ENCODE measurements at places on chromosomes 3 and 15.

DNA sequence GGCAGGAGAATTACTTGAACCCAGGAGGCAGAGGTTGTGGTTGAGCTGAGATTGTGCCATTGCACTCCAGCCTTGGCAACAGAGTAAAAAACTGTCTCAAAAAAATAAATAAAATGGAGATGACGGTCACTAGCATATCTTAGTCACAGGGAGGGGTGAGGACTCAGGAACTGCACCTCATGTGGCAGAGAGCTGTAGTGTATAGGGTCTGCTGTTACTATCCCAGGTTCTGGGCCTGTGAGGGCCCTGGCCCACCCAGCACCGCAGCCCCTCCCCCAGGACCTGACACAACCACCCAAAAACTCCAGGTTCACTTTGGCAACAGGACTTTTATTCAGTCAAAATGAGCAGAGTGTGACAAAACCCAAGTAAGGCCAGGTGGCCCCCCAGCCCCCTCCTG lies 22.3 kb downstream of the RNU5B-1 start:
- DNase-seq = no peak

DNA sequence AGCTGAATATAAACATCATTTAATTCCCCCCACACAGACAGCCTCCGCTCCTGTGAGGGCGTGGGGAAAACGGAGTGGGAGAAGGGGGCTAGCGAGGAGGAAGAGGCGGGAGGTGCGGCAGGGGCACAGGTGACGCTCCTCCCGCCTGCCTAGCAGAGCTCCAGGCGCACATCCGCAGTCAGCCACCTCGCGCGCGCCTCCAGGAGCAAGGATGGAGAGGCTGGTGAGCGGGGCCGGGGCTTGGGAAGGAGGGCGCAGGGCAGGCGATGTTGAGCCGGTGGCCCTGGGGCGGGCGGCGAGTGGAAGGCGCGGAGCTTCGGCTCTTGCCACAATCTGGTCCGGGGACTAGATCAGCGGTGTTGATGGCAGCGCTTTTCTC lies at the start of gene CD200:
Gene CD200, plus strand, starts transcription at position 155 of the 379 bp plus-strand sequence. Its CDS starts 57 bp downstream, at position 212.
- DNase-seq = peak; percentile 22

DNA sequence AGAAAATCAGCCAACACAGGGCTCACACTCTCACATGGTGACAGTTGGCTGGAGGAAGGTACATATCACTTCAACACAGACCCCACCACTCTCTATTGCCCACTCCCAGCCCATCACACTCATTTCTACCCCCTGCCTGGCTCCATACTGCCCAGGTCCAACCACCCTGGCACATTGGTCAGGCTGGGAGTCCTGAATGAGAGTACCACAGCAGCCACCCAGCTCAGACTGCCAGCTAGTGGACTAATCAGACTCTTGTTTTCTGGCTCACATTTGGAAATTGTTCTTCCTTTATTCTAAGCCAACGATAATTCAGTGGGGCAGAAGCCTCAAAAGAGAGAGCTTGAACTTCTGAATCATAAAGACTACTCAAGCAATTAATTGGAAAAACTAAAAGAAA lies 20.0 kb downstream of the MRPL46 start:
- no peak for DNase-seq

GRCh38 chr3:145915787-145916186 lies 245.2 kb downstream of the PLOD2 start:
- no peak for DNase-seq

DNA sequence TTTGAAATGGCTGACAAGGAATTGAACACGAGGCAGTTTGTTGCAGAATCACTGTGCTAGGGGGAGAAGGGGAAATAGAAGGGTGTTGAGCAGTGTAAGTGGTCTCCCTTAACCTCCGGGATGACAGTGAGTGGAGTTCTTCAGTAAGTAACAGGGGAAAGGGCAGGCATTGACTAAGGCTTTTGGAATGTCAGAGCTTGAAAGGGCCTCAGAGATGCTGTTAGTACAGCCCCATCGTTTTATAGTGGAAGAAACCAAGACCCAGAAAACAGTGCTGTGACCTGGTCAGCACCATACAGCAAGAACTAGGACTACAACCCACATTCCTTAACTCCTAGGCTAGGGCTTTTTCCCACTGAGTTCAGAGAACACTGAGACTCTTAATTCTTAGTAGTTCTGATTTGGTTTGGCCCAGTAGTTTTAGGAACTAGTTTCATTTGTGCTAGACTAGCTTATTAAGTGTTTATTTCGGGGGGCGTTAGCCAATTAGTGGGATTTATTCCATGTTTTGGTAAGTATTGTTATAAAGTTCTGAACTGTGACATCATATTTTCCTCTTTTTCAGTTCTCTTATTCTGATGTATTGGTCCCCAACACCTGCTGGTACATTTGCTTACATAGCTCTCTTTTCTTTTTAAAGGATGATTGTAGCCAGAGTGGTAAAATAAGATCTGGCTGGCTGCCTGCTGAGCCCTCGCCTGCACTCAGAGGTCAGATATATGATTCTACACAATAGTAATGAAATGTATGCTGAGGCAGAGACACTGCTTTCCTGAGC lies 34.2 kb downstream of the RAB11A start:
- no peak for DNase-seq

DNA sequence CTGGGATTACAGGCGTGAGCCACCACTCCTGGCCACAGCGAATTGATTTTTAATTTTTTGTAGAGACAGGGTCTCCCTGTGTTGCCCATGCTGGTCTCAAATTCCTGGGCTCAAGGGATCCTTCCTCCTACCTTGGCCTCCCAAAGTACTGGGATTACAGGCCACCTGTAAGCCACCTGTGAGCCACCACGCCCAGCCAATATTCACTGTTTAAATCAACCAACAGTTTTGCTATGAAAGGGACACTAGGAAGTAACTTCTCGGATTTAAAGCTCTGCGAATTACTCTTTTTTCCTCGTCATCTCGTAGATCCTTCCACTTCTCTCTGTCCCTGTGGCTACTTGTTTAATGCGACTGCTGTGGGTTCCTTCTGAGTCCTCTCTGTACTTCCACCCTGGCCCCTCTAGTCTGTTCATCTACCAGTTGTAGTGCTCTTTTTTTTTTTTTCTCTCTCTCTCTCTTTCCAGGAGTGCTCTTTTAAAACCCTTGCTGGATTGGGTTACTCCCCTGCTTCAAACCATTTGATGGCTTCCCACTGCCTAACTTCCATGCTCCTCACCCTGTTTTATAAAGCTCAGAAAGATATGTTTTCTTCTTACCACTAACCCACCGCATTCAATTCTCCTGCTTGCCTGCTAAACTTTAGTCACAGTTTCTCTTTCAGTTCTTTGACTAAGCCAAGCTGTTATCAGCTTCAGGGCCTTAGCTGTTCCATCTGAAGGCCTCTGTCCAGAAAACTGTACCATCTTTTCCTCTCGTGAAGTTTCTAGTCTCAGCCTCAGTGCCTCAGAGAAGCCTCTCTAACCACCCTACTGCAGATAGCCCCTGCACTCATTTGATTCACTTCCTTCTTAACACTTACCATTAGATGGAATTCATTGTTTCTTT lies 12.4 kb downstream of the RTF1 start:
- DNase-seq = no peak

- DNase-seq = no peak
These were observed at the start of gene CYP8B1 for GRCh38 chr3:42875325-42876151. Gene CYP8B1 (minus strand): TSS chr3:42875879. CDS start chr3:42875816, 63 bp downstream.

DNA sequence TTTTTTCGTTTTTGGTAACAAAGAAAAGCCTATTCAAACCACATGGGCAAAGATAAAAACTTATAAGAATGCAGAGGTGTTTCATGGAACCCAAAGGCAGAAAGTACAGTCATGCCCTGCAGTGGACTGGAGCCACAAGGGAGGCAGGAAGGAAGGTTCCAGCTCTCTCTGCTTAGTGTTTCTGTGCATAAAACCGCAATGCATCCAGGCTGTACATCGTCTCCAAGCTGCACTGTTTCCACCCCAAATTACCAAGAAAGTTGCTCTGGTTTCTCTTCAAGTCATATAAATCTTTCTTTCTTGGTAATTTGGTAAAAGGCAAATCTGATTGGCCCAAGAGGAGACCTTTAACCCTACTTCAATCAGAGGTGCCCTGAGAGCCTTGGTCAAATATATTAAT lies 15.8 kb downstream of the TRAT1 start:
- DNase-seq = peak; percentile 80

DNA sequence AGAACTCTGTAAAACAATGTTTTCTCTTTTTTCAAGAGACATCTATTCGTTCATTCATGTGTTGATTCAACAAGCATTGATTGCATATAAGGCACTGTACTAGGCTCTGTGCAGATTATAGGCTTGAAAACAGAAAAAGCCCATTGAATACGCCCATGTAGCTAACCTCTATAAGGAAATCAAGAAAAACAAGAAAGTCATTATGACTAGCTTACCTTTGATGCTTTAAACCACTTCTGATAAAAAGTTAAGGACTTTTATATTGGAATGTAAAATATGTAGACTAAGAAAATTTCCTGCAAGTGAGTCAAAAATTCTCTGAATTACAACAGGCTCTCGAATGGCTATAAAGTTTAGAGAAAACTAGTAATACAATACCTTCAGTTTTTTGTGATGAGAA lies 92.5 kb downstream of the BDH1 start:
- DNase-seq = no peak

DNA sequence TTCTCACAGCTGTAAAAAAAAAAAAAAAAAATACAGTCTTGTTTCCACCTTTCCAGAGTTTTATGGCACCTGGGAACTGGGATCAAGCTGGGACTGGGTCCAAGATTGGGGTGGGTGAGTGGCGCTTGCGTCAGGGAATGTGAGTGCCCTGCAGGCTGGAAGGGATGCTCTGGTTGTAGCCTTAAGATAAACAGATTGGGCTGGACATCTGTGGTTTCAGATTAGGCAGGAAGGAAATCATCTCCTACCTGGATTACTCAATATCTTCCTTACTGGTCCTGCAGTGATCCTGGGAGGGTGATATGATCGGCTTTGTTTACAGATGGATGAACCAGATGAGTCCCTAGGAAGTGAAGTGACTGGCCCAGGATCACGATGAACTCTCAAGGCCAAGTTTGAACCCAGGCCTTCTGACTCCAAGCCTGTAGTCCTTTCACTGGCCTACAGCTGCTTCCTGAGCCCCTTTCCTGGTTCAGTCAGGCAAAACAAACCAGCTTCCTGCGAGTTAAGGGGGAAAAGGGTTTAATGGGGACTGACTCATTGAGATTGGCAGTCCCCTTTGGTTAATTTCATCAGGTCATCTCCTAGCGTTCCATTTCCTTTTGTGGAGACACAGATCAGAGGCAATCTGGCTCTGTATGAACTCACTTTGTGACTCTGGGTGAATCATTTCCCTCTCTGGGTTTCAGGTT lies 179.8 kb downstream of the THSD4 start:
- DNase-seq = no peak

DNA sequence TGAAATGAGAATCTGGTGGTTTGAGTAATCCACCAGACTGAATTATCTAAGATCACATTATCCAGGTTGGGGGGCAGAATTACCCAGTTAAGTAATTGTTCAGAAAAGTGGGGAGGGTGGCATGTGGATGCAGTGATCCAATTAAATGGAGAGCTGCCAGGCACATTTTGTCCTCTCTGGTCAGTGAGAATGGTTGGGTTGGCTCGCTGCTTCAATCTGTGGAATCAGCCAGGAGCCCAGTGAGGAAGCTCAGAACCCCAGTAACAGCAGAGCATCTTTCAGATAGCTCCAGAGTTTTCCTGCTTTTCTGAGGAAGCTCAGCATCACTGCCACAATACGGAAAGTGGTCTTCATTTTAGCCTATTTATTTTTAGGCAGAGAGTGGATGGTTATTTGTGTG lies 6.4 kb upstream of the EXOG start:
- DNase-seq = no peak

DNA sequence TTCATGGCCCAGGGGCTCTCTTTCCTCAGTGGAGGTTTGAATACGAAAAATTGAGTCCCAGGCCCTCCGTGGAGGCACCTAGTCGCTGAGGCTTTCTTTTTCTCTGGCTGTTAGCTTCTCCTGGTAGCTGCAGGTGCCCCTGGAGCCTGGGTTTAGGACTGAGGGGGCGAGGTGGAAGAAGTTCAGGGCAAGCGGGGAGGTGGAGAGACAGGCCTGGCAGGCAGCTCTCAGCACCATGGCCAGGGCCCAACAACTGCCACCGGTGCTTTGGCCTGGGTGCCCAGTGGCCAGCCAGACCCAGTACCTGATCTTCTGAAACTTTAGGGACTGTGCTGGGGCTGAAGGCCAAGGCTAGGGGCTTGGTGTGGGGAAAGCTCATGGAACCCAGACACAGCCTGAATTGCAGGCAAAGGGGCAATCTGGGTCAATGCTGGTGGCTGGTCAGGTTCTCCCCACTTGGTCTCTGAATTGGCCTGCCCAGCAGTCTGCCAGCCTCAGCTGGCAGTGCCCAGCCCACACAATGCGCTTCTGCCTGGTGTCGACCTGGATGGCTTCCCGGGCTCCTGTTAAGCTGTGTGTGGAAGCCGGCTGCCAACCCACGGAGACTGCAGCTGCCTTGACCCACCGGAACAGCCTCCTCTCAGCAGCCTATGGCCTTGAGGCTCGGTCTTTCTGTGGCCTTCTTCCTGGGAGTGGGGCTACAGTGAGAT lies 30.3 kb upstream of the POLG start:
- no peak for DNase-seq

- DNase-seq = no peak
These were observed 31.8 kb downstream of the GSK3B start for GRCh38 chr3:120062474-120062873.

GRCh38 chr3:197750858-197751737 lies 1.4 kb downstream of the FYTTD1 start:
- peak; percentile 16 for DNase-seq

DNA sequence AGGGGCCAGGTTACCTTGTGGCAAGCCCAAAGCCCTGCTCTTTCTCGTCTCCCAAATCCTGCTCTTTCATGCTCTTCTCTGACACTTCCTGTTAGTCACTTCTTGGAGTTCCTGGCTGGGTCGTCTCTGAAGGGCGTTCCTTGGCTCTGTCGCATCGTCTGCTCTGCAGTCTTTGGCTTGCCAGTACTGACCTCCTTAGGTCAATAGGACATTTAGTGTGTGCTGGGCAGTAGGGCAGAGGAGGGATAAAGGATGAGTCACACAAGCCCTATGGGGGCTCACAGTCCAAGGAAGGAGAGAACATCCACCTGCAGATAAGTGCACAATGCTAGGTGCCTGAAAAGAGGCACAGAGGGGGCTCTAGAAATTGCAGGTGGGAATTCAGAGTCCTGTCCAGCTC lies 87.5 kb downstream of the FAM43A start:
- no peak for DNase-seq

GRCh38 chr3:197165890-197166289 lies 132.5 kb downstream of the DLG1 start:
- no peak for DNase-seq

DNA sequence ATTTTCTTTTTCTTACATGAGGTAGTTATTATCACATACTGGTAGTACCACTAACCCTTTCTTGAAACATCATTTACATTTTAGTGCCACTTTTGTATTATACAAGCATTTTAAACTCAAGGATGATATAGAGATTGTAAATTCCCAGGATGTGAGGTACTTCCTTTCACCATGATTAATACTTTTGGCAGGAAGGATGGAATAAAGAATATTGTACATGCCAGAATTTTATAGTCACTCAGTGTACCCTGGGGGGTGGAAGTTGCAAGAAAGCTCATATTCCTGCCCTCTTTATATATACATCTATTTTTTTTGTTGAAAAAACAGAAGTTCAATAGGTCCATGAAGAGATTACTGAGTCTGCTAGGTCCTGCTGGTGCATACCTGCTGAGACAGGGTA lies 141.0 kb upstream of the PLSCR5 start:
- DNase-seq = no peak

- no peak for DNase-seq
These were observed 108.5 kb downstream of the FILIP1L start for GRCh38 chr3:100005665-100006393.

- DNase-seq = no peak
These were observed at the start of gene SLC27A2 for GRCh38 chr15:50181969-50182218. Gene SLC27A2 (plus strand): TSS chr15:50182196. CDS start chr15:50182428, 232 bp downstream.

All from CD4-positive, alpha-beta T cell treated with Interleukin-15 for 4 hours (primary cell).